ENCODE measurements at places on chromosomes 2 and 18.
A peak's percentile ranks its signal among the peaks of the same experiment; 100 is the strongest.

GRCh38 chr18:8654503-8655451, 45.5 kb downstream of the RAB12 start:
- peak; percentile 30 for DNase-seq

GRCh38 chr2:86372641-86373502, 35.4 kb upstream of the REEP1 start:
- peak; percentile 38 for DNase-seq

DNA sequence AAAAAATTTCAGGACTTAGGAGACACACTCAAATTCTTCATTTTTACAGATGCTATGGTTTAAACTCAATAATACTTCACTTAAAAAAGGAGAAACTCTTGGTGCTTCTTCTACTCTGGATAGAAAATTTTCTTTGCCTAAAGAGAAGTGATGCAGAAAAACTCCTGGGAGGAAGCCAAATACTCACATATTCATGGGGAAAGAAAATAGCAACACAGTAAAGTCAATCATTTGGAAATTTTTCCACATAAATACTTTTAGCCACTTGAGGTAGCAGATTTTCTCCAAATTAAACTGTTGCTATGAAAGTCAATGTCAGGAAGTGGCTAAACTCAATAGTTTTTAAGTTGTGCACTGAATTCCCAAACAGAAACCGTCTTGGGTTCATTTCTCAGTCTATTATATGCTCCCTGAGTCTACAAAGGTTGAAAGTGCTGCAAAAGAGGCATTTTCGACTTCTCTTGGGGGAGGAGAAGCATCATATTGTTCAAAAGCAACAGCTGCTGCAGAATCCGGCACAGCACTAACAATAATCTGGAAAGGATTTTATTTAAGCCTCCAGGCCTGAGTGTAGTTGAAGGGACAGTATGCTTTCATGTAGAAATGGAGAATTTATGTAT, 81.1 kb downstream of the UPP2 start:
- no peak for DNase-seq

DNA sequence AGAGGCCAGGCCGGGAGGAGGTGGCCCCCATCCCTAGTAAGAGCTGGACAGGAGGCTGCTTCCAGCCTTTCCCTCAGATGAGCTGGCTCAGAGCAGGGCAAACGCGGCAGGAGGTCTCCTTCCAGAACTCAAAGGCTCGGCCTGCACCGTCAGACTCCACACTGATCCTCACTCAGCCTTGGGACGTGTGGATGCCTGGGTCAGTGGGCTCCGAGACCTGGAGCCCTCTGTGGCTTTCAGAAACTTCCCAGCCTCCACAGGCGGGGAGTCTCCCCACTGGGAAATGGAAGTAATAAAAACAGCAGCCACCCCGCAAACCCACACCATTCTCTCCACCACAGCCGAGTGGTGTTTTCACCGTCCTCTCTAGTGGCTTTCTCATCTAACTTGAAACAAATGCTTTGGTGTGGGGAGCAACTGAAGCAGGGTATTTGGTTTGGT, 54.3 kb downstream of the INPP5D start:
- DNase-seq = no peak

DNA sequence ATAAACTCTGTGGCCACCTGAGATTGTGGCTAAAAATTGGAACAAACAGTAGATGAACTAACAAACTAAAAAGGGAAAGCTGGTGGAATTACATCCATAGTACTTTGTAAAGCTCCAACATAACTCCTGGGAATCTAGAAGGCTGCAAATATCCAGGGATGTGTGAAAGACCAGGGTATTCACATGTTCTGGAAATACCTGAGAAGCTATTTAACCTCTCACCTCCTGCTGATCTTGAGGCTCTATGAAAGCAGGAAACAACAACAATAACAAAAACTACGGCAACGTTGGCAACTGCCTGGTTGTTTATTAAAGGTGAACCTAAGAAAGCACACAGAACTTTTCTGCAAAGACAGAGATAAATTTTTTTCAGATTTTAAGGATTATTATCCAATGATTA, 171.3 kb downstream of the CCDC178 start:
- DNase-seq = no peak

GRCh38 chr18:36672437-36673344, 156.1 kb downstream of the TPGS2 start:
- no peak for DNase-seq

GRCh38 chr18:44744161-44745121, 63.8 kb downstream of the SETBP1 start:
- DNase-seq = no peak

GRCh38 chr18:22643731-22644130, 226.0 kb upstream of the CTAGE1 start:
- no peak for DNase-seq

DNA sequence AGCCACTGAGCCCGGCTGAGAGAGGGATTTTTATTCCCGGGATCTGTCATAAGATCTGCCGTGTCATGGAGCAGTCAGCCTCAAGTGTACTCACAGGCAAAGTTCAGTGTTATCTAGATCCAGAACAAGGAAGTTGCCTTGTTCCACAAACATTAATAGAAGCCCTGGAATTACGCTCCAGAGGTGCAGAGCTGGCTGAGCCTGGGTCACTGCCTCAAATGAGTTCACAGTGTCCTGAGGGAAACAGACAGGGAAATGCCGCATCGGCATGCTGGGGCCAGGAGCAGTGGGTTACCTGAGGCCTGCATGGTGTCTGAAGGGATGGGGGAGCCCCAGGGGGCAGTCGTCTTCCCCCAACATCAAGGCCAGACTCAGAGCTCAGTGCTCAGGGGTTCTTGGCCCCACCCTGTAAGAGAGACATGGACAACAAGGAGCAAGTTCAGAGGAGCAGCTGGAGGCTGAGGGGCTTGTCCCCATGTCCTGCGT, 42.7 kb upstream of the ODC1 start:
- DNase-seq = no peak

- no peak for DNase-seq
Measured at GRCh38 chr2:64598226-64598625, 55.5 kb downstream of the SERTAD2 start.

GRCh38 chr2:26243470-26244308, 743 bp downstream of the HADHA start:
- DNase-seq = peak; percentile 82

- DNase-seq = no peak
Measured at GRCh38 chr2:180872255-180872654, 108.2 kb upstream of the UBE2E3 start.

DNA sequence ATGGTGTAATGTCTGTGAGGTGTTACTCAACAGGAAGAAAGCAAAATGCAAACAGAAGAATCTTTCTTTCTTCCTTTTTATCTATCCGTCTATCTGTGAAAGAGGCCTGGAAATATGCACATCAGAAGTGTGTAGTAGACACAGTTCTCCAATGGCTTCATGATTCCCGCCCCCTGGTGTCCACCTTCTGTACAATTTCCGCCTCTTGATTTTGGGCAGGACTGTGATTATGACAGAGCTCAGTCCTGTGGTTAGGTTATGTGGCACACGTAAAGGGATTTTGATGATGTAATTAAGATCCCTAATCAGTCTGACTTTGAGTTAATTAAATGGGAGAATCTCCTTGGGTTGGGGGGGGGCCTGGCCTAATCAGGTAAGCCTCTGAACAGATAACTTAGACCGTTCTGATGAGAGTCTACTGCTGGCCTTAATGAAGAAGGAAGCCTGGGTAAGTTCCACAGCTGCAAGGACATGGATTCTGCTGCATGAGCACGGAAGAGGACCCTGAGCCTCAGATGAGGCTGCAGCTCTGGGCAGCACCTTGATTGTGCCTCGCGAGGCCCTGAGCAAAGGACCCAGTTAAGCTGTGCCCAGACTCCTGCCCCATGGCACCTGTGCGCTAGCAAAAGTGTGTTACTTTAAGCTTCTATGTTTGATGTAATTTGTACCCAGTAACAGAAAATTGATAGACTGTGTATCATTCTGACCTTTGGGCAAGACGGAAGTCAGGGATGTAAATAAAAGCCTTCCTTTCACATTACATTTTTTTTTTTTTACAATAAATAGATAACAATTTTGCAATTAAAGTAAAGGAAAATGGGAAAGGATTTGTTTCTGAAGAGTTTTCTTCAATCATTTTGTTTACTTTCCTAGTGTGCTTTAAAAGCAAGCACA, 11.3 kb upstream of the KCNF1 start:
- DNase-seq = peak; percentile 17

- DNase-seq = no peak
Measured at GRCh38 chr2:128984855-128985254, 666.2 kb upstream of the HS6ST1 start.

DNA sequence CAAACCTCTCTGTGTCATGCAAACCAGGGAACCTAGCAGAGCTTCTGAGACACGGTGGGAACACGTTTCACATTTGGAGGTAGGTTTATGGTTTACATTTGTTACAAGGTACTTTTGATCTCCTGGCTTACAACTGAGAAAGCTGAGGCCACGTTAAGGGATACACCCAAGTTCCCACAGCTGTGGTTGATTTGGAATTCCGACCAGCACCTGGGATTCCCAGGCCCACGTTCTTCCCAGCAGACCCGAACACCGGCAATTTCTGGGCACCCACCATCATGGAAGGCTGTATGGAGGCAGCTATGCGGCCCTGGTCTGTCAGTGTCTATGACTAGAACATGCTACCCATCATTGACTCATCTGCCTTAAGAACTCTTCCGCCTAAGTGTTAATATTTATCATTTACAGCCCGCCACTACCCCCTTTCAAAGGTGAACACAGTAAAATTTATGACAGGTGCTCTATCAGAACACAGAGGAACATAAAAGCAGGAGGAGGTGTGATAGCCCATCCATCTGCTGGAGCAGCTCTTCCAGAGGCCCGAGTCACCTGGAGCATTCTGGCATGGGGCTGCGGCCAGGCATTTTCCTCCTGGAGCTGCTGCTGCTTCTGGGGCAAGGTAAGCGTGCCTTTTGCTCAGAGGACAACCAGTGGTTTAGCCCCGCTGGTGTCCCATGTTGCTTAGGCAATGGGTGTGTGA, at the start of gene PLB1:
TSS of gene PLB1 (plus strand) at position 510 of the 700 bp plus-strand sequence. CDS start at position 565, 55 bp downstream.
- no peak for DNase-seq

DNA sequence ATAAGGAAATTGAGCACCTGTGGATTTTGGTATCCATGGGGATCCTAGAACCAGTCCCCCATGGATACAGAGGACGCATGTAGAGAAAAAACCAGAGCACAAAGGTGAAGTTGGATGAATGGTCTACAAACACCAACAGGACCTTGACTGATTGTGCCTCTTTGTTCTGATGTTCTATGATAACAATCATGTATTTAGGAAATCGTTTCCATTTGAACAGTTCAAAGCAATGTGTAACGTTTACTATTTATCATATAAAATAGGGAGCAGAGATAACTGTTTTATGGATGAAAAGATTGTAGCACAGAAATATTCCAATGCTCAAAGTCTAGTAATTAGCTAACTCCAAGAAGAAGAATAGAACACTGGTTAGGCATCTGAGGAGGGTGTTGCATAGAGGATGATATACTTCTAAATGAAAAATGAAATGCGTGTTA, 116.3 kb upstream of the FN1 start:
- no peak for DNase-seq

GRCh38 chr2:85405201-85406059, 4.7 kb downstream of the CAPG start:
- no peak for DNase-seq

GRCh38 chr2:113888641-113889470, 1.0 kb upstream of the ACTR3 start:
- peak; percentile 37 for DNase-seq

DNA sequence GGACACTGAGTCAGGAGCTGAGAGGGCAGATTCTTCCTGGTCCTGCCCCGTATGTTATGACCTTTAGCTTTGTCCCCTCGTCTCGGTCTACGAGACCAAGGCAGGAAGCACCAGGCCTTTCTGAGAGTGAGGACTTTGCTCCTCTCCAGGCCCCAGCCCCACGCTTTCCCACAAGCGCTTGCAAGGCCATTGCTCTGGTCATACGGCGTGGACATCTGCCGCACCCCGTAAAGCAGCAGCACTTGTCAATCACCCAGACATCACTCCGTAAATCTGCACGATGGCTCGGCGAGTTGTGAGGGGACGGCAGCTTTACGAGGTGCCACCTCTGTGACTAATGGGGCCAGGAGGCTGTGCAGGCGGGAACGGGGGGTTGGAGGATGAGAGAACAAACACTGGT, 100.8 kb upstream of the TWIST2 start:
- no peak for DNase-seq

DNA sequence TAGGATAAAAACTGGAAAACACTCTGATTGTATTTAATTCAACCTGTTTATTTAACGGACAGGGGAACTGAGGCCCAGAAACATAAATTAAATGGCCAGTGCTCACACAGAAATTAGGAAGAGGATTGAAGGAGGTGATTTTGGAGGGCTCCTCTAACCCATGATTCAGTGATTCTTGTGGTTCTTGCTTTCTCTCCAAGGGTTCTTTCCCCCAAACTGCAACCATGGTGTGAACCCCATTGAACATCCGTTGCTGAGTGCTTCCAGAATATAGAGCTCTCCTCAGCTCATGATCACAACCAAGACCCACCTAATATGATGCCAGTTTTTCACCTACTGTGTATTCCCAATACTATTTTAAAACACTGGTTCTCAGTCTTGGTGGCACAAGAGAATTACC, 41.4 kb downstream of the BMP10 start:
- DNase-seq = no peak

DNA sequence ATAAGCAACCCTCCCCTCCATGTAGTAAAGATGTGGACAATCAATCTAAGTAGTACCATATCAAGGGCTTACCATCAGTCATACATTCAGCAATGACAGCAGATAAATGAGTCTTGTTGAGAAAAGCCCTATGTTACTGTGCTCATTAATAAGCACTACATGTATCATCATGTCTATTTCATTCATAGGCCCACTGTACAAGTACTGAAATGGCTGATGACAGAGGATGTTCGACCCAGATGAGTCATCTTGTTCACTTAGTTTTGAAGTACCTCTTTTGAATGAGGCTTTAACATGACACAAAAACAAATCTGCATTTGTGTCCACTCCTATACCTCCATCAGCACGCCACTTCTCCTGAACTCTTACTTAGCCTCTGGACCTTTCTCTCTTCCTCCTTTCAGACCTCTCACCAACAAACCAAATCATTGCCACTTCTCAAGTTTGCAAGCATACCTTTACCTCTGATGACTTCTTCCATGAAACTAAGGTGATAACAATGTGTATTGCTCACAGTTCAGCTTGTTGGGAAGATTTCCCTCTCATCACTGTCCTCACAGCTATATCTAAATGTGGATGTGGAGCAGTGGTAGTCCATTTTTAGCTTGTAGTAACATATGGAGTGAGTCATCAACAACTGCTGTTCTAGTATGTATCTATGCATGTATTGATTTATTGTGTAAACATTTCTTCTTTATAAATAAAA, 921.0 kb upstream of the SLC39A10 start:
- DNase-seq = no peak

GRCh38 chr2:26598336-26598995, 42.7 kb downstream of the CIB4 start:
- no peak for DNase-seq

Measured in erythroblast (primary cell).